ENCODE measurements at places on chromosomes 12 and 14.

DNA sequence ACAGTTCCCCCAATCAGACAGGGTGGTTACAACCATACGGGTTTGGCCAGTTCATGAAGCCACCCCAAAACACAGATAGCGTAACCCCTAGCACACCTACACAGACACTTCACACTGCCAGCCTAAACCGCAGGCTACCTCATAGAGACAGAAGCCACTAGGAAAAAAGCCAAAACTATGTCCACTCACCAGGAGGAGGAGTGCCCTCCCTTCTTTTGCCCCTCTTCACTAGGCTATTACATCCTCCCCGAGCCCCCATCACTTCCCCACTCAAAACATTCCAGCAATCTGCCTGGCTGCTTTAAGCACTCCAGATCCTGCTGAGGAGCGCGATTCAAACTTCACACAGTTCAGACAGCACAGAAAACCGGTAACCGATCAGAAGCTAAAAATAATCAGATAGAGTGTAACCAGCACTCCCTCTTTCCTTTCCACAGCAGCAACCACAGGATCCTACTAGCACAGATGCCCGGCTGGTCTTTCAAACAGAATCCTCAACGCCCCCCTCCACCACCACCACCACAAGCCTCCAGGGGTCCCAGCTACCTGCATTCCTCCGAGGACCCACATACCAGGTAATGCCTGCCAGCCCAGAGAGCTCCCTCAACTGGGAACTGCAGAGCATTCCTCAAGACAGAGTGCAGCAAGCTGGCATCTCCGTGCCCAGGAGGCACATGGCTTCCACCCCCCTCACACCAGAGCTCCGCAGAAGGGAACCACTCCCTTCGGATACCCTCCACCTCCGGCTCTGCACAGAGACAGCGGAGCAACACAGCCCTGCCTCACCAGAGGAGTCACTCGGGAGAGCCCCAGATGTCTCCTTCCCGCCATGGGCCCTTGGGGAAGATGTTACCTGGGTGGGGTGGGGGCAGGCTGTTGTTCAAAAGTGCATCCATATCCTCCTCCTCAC, 1.5 kb downstream of the CHD4 start:
- no peak for DNase-seq

DNA sequence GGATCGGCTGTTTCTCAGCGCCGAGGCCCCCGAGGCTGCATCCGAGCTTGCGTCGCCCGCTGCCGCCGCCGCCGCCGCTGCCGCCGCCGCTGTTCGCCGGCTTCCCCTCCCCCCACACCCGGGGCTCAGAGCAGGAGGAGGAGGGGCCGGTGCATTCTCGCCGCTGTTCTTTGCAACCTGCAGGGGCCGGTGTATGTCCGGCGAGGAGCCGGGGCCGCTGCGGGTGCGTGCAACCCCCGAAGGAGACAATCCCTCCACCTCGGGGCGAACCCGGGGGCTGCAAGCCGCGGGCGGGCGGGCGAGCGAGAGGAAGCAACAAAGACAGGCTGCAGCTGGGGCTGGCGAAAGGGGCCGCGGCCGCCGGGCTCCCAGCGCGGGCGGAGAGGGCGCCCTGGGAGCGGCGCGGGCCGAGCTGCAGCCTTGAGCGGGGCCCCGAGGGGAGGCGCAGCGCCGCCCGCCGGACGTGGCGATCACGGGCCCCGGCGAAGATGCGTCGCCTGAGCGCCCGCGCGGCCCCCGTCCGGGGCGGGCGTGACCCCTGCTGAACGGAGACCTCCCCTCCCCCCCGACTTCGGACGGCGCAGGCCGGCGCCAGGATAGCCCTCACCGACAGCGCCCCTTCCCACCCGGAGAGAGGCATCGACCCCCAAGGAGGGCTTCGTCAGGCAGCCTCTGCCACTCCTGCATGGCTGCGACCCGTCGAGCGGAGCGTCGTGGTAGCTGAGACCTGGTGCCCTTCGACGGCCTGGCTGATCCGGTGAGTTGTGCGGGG, 702 bp downstream of the FAM222A start:
- DNase-seq, result peak; percentile 80

- DNase-seq, result peak; percentile 21
Measured at GRCh38 chr12:81644503-81644902, 114.6 kb downstream of the PPFIA2 start.

DNA sequence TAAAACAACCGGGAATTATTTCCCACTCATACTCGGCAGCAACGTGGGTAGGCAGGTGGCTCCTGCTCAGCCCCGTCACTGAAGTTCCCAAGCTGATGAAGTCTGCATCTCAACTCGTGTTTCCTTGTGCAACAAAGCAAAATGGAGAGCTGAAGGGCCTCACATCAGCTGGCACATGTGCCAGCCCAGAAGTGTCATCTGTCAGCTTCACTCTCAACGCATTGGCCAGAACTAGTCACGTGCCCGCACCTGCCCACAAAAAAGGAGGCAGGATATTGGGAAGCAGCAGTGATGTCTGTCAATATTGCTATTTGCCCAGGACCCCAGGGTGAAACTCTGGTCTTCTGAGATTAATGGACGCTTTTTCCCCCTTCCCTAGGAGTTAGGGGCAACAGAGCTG, 344.0 kb downstream of the BCL11B start:
- DNase-seq, result no peak

- DNase-seq, result no peak
Measured at GRCh38 chr14:59739794-59740193, 130.8 kb downstream of the RTN1 start.

DNA sequence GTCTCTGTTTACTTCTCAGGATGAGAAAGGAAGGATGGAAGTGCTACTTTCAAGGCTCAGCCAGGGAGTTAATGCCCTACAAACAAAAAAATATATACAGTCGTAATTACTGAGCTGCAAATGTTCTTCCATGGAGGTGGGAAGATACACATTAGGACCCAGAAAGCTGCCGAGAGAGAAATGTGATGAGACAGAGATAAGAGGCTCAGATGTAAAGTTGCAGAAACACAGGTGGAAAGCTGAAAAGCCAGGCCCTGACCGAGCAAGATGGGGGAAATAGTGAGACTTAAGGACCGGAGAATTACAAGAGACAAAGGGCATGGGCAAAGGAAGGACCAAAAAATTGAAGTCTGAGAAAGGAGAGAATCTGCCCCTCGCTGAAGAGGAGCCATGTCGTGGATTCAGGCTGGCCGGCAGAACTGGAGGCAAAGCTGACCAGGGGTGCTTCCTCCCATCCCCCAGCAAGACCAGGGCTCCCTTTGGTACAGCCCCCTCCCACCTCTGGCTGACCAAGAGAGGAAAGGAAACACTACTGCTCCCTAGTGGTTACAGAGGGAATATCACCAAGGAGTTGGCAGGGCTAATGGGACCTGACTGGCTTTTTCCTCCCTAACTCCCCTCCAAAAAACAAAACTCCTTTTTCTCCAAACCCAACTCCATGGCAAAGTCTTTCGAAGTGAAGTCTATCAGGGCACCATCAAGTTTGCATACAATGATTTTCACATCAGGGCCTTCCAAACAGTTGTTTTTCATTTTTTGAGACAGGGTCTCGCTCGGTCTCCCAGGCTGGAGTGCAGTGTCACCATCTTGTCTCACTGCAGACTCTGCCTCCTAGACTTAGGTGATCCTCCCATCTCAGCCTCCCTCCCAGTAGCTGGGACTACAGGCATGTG, 12.1 kb downstream of the ZFHX2 start:
- DNase-seq, result peak; percentile 81

GRCh38 chr14:28754209-28754985, 12.2 kb upstream of the FOXG1 start:
- DNase-seq, result peak; percentile 56

GRCh38 chr14:28823245-28823644, 56.7 kb downstream of the FOXG1 start:
- no peak for DNase-seq

DNA sequence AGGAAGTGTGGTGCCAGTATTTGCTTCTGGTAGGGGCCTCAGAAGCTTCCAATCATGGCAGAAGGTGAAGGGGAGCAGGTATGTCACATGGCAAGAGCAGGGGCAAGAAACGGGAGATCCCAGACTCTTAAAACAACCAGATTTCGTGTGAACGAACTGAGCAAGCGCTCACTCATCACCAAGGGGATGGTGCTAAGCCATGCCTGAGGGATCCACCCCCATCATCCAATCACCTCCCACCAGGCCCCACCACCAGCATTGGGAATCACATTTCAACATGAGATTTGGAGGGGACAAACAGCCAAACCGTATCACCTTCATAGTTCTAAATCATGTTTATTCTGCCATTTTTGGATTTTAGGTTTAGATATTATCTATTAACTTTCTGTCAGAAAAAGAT, 140.9 kb downstream of the TGFB3 start:
- no peak for DNase-seq

- DNase-seq, result no peak
Measured at GRCh38 chr14:77281852-77282410, 10.9 kb upstream of the NGB start.

DNA sequence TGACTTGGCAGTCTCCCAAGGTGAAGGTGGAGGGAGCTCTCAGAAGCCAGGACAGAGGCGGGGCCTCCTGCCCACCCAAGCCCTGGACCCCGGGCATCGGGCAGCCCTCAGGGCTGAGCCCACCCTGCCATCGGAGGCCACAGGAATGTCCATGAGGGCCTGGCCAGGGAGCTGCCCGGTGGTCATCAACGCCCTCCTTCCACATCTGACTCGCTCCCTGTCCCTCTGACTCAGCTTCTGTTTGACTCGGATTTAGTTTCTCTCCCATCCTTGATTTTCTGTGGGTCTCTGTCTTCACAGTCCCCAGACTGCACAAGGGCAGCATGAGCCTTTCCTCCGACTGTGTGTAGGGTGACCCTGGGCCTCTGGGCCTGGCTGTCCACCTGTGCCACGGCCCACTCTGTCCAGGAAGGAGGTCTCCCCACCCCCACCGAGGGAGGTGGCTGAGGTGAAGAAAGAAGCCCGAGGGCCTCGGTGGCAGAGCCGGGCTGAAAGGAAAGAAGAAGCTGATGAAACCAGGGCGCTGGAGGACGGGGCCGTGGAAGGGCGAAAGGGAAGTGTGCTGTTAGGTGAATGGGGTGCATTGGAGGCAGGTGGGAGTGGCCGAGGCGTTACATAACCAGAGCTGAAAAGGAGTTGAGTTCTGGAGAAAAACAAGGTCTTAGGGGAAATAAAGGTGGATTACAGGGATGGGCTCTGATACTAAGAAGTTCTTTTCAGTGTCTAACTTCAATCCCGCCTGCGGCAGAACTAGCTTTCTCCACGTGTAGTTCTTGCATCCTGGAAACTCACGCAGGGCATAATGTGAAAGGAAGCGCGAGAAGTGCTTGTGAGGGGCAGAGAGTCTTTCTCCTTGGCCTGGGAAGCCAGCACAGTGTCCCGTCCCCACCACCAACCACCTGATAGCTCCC, 16.7 kb upstream of the TMEM106C start:
- no peak for DNase-seq

- DNase-seq, result no peak
Measured at GRCh38 chr12:2228535-2228934, 175.7 kb downstream of the CACNA1C start.

DNA sequence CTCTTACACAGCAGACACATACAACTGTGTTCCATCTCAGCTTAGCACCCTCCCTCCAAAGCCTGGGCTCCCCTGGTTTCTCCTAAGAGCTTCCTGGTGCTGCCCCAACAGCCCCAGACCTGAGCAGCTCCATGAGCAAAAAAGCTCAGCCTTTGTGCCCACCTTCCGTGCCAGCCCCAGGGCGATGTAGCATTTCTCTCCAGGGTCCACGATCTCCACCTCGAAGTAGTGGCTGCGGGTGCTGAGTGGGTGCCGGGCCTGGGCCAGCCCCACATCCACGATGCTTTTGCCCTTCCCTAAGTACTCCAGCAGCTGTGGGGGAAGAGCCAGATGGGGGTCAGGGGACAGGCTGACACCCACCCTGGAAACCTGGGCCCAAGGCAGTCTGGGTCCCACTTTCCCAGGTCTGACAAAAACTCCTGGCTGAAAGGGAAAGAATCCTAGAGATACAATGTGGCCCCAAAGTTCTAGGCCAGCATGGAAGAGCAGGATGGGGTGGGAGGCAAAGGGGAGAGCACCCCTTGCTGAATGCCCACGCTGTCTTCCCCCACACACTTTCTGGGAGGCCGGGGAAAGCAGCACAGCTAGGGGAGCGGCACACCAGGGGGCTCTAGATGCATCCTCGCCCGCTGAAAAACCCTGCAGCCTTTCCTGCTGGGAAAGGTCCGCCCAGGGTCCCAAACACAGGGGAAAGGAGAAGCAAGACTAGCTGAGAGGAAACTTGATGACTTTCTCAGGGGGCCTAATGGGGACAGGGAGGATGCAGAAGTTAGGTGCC, 11.0 kb downstream of the SPRYD3 start:
- DNase-seq, result no peak

DNA sequence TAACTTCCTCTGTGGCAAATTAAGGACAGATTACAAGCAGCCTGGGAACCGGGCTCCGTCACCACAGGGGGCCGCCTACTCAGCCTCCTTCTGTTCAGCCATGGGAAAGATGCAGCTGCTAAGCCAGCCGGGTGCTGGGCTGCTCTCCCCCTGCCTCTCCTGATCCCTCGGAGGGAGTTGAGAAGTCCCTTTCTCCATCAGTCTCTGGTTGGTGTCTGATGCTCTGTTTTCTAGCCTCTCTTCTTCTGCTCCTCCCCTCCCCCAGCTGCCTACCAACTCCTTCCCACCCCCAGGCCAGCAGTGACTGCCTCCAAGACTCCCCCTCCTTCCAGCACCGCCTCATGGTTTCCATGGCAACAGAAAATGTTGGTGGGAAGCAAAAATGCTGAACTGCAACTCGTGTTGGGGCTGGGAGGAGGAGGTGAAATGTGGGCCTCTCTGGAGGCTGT, 486.7 kb downstream of the APAF1 start:
- DNase-seq, result no peak

DNA sequence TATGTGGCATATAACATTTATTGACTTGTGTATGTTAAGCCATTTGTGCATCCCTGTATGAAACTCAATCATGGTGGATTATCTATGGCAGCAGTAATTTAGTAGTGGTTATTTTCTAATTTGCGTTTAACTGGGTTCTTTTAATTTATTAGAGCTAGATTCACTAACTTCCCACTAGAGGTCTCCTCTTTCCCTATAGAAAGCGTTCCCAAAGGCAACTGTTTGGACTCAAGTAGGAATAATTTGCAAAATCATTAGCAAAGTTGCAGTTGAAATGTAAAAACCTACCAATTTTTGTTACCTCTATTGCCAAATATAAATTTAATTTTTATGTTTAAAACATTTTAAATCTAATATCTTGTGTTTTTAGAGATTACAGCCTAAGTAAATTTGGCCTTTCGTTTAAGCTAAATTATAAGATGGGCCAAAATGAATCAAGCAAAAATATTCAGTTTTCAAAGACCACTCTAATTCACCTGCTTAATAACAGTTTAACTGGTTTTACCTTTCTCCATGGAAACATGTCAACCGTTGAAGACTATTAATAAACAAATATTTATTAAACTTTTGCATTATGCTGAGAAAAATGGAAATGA, 6.0 kb downstream of the DMAC2L start:
- DNase-seq, result peak; percentile 26

- no peak for DNase-seq
Measured at GRCh38 chr12:14396071-14396470, 30.6 kb downstream of the ATF7IP start.

DNA sequence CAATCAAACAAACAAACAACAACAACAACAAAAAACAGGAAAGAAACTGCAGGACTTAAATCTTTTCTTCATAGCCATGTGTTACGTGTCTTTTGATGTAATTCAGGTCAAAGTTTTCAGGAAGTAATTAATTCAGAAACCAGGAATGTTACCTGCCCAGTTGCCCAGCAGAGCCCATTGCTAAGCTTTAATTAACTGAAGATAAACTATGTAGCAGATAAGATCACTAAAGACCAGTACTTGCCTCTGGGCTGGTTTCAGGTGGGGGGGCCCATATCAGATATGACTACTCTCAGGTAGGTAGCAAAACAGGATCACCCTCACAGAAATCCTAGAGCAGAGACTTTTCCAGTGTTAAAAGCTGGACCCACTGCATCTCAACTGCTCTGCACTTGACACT, 69.2 kb downstream of the LIN7A start:
- DNase-seq, result no peak

- DNase-seq, result no peak
Measured at GRCh38 chr14:33062476-33062875, 123.8 kb downstream of the NPAS3 start.

Measured in HuH-7 (cell line).